Central memory CD8-positive, alpha-beta T cell (primary cell): ENCODE measurements at places on chromosomes 2 and 18.

- H3K36me3 ChIP-seq, result peaks cover 3% of the 10 kb centered on the region
- no peak for DNase-seq
- peak within 1 kb of the TSS; percentile 82 for H3K4me3 ChIP-seq
- no peaks in the 10 kb centered on the region for H3K27me3 ChIP-seq
Observed at GRCh38 chr2:27086724-27087593, at the start of gene KHK. Gene KHK (plus strand): TSS chr2:27086772. CDS start chr2:27087260, 488 bp downstream.

DNA sequence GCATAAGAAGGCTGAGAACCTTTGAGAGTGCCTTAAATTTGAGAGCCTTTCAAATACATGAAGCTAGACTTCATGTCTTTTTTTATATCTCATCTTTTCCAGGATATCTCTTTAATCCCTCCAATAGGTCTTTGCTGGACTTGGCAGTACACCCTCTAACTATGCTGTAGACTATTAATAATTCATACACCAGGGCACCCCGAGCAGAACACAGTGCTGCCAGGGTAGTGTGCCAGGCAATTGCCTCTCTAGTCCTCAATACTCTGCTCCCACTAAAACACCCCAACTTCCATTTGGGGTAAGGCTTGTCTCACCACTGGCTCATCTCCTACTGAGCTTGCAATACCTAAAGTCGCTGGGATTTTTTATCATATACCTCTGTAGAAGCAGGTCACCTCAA is 80.8 kb downstream of the VIT start:
- no peak overlapping the region for H3K27ac ChIP-seq
- H3K27me3 ChIP-seq, result peaks cover 13% of the 10 kb centered on the region
- H3K36me3 ChIP-seq, result no peaks in the 10 kb centered on the region
- no peak overlapping the region for H3K4me3 ChIP-seq

- no peaks in the 10 kb centered on the region for H3K36me3 ChIP-seq
- H3K4me1 ChIP-seq, result peaks cover 14% of the 10 kb centered on the region
- no peak for DNase-seq
- H3K27me3 ChIP-seq, result peaks cover 25% of the 10 kb centered on the region
Observed at GRCh38 chr2:26811261-26811660, 25.4 kb downstream of the CENPA start.

DNA sequence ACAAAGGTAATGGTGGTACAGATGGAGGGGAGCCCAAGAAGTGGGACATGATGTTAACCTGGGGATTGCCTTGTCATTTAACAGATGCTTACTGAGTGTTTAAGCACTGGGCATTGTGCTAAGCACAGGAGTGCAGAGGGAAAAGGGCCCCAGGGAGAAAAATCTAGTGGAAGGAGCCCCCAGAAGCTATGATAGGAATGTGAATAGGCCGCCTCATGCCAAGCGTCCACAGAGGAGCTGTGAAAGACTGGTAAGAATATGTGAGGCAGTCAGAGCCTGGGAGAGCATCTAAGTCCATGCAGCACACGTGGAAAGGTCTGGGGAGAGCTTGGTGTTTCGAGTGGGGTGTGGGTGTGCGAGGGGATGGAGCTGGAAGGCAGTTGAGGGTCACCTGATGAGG is 5.5 kb downstream of the ZNF532 start:
- H3K27me3 ChIP-seq, result peaks cover 8% of the 10 kb centered on the region
- no peak overlapping the region for H3K27ac ChIP-seq
- no peak overlapping the region for H3K4me3 ChIP-seq
- peaks cover 24% of the 10 kb centered on the region for H3K36me3 ChIP-seq
- DNase-seq, result no peak

- H3K4me1 ChIP-seq, result no peaks in the 10 kb centered on the region
- no peaks in the 10 kb centered on the region for H3K27me3 ChIP-seq
- H3K36me3 ChIP-seq, result peaks cover 2% of the 10 kb centered on the region
- no peak for DNase-seq
Observed at GRCh38 chr2:214244847-214245246, 166.0 kb upstream of the VWC2L start.

- no peak for DNase-seq
- no peaks in the 10 kb centered on the region for H3K4me1 ChIP-seq
- H3K4me3 ChIP-seq, result no peak overlapping the region
- H3K27ac ChIP-seq, result no peak overlapping the region
- peaks cover 31% of the 10 kb centered on the region for H3K27me3 ChIP-seq
Observed at GRCh38 chr2:18473241-18474181, 86.9 kb downstream of the RDH14 start.

DNA sequence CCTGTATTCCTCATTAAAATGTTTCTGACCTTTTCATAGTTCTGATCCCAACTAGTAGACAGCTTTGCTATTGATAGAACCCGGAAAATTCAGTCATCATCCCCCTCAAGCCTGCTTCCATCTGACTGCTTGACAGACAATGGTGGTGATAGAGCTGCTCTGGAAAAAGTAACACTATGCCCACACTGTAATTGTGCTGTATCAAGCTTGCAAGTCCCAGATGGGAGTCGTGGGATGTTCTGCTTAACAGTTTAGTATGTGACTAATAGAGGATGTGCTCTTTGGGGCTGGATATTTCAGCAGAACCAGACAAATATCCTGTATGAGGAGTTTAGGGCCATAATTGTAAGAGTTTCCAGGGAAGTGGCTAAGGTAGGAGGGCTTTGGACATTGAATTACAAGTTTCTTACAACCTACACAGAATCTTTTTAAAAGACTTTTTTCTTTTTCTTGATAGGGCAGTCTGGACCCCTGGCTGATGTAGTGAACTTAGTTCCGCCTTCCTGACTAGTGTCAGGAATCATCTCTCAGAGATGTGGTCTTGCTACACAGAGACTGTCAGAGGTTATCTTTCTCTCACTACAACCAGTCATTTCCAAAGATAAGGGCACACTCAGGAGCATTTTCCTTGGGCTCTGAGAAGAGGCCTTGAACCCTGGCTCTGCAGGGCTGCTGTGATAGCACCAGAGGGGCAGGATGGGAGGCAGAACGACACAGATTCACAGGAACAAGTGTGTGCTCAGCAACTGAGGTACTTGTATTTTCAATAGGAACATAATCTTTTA is 158.0 kb upstream of the RBMS1 start:
- H3K36me3 ChIP-seq, result no peaks in the 10 kb centered on the region
- H3K27ac ChIP-seq, result no peak overlapping the region
- no peak for DNase-seq
- peaks cover 13% of the 10 kb centered on the region for H3K4me1 ChIP-seq
- H3K27me3 ChIP-seq, result peaks cover 15% of the 10 kb centered on the region
